ENCODE measurements at places on chromosomes 12 and 14.

- peak; percentile 94 for DNase-seq
Observed at GRCh38 chr12:9813821-9814798, 13.2 kb upstream of the KLRF1 start.

DNA sequence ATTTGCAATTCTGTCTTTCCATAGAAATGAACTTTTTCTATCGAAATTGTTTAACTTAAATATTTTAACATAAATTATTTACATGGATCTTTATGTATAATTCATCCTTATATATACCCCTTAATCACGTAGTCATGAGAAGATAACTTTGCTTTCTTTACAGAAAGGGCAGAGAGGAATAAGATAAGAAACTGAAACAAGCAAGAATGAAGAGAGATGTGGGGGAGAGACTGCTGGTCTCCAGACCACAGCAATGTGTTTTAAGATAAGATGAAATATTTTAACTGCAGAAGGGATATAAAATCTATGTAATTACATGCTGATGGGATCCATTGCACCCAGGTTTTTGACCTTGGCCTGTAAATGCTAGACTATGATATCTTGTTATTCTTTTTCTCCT lies 34.7 kb upstream of the DNM1L start:
- DNase-seq = no peak

GRCh38 chr12:125944446-125944845 lies 879.2 kb downstream of the AACS start:
- DNase-seq = no peak

GRCh38 chr12:108260969-108261368 lies 78.1 kb downstream of the CMKLR1 start:
- DNase-seq = no peak

- no peak for DNase-seq
Observed at GRCh38 chr12:132205271-132206045, 61.2 kb downstream of the NOC4L start.

- no peak for DNase-seq
Observed at GRCh38 chr12:116298578-116298977, 21.1 kb upstream of the MED13L start.

DNA sequence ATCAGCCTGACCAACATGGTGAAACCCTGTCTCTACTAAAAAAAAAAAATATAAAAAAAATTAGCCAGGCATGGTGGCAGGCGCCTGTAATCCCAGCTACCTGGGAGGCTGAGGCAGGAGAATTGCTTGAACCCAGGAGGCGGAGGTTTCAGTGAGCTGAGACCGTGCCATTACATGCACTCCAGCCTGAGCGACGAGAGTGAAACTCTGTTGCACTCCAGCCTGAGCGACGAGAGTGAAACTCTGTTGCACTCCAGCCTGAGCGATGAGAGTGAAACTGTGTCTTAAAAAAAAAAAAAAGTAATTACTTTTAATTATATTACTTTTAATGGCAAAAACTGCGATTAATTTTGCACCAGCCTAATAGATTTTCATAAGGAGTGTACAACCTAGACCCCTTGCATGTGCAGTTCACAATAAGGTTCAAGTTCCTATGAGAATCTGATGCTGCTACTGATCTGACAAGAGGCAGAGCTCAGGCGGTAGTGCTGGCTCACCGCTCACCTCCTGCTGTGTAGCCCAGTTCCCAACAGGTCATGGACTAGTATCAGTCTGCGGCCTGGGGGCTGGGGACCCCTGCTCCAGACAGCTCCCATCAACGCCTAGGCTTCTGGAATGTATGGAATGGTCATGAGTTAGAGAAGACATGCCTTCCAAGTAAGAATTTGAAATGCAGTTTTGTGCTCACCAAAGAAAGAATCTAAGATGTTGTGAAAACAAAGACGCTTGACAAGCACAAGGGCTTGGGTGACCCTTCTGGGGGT lies 10.1 kb downstream of the LTB4R start:
- DNase-seq = no peak

DNA sequence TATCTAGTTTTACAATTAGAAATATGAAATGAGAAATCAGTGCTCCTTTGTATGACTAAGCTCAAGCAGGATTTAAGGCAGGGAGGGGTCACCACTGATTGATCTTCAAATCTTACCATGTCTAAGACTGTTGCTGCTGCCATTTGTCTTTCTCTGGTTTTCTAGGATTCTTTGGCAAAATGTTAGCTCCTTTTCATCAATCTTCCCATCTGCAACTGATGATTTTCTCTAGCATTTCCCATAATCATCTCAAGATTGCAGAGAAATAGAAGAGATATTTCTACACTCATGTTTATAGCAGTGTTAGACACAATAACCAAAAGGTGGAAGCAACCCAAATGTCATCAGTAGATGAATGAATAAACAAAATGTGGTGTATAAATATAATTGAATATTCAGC lies 175.0 kb downstream of the RAD51B start:
- DNase-seq = no peak

DNA sequence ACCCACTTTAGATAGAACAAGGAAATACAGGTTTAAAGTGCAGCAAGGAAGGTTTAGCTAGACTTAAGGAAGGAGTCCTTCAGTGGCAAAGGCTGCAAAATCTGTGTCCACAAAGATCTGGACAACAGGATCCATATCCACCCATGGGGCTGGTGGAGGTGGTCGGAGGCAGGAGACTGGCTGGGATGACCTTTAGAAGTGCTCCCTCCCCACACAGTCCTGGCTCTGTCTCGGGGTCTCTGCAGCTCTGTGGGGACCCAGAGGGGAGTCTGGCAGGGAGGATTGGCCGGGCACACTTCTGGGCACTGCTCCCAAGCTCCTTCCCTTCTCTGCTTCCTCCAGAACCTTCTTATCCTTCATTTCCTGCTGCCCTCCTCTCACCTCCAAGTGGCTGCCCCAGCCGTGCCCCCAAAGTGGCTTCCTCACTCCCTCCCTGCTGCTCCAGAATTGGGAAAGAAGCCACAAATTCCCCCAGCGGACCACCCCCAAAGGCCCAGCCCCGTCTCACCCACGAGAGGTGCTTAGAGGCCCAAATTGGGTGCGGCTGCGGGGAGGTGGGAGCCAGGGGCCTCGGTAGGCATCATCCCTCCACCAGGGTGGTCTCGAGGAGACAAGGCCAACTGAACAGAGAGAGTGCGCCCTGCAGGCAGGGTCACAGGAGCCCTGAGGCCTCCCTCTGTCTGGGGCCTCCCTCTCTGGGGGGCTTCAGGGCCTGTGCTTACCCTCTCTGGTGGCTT lies 21.9 kb upstream of the PGF start:
- DNase-seq = no peak
